Fibroblast of skin of right quadriceps (primary cell): ENCODE measurements at places on chromosomes 2 and 18.

DNA sequence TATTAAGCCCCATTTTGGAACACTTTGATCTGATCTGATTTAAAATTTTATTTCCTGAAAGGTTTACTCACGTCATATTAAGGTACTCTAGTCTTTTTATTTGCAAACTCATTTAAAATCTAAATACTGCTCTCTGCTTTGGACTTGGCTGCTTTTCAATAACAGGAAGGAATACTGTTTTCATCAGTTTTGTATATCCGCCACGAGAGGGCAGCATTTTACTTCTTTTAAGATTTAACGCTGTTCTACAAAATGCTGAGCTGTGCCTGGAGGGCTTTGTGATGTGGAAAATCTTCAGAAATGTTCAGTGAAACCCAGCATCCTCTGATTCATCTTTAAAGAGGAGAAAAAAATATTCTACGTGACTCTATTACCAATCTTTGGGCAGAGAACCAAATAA, 37.5 kb upstream of the SLC38A11 start:
- peak; percentile 90 for DNase-seq

DNA sequence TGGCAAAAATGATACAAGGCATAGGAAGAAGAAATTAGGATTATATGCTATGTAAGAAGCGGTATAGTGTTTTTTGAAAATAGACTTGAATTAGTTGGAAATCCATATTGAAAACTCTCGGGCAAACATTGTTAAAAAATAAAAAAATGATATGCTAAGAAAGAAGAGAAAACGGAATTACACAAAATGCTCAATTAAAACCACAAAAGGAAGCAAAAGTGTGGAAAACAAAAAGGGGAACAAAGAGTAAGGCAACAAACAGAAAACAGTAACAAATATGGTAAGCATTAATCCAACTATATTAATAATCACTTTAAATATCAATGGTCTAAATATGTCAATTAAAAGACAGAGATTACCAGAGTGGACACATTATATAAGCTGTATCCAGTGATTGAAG, 58.4 kb downstream of the TXNL1 start:
- DNase-seq: no peak

GRCh38 chr2:218334531-218334930, 22.1 kb upstream of the CATIP start:
- no peak for DNase-seq

GRCh38 chr2:2021995-2022394, 277.7 kb upstream of the PXDN start:
- no peak for DNase-seq
